ENCODE measurements at places on chromosomes 5 and 9.

DNA sequence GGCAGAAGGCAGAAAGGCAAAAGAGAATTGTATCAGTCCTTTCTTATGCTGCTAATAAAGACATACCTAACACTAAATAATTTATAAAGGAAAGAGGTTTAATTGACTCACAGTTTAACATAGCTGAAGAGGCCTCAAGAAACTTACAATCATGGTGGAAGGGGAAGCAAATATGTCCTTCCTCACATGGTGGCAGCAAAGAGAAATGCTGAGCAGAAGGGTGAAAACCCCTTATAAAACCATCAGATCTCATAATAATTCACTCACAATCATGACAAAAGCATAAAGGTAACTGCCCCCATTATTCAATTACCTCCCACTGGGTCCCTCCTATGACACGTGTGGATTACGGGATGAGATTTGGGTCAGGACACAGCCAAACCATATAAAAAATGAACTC, 312.5 kb upstream of the PTGER4 start:
- DNase-seq, result no peak

DNA sequence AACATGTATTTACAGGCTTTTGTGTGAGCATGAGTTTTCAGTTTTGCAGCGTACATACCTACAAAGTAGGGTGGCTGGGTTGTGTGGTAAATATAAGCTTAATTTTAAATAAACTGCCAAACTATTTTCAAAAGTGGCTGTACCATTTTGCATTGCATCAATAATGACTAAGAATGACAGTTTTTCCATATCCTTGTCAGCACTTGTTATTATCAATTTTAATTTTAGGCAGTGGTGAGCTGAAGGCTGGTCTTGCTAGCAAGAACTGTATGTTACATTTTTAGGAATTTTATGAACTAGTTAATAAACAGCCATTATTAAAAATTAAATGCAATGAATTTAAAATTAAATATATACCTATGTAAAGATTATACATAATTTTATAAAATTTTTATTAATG, 6.6 kb downstream of the SNX2 start:
- DNase-seq, result no peak

DNA sequence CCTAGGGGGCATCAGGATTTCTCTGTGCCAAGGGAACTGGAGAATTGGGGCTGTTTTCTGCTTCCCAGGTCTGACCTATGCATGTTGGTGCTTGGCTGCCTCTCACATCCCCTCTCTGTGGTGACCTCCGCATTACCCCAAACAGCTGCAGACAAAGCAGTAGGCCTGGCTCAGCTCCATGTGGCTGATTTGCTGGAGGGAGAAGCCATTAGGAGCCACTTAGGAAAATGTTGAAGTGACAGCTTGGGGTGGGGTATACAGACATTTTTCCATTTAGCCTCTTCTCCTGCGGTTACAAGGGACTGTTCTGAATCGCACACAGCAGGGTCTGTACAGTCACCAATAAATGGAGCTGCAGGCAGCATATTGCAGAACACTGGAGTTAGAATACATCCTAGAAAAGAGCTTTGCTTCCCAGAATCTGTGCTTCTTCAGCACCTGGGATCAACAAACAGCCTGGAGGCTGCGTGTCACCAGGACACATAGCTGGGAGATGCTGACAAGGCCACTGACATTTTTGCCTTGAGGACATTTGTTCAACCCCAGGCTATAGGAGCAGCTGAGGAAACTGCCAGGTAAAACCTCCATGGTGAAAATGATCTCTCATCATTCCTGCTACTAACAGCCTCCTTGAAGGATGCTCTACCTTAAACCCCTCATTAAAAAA, 335.3 kb downstream of the DIRAS2 start:
- no peak for DNase-seq

- DNase-seq, result peak; percentile 59
Measured at GRCh38 chr5:153974131-153974812, 64.4 kb downstream of the FAM114A2 start.

- no peak for DNase-seq
Measured at GRCh38 chr5:158756871-158757270, 342.8 kb downstream of the EBF1 start.

GRCh38 chr9:36415822-36416525, 15.9 kb upstream of the RNF38 start:
- DNase-seq, result no peak

GRCh38 chr5:141343953-141344463, 379 bp downstream of the PCDHGA3 start:
- no peak for DNase-seq

GRCh38 chr5:11064763-11065450, 303.9 kb upstream of the DAP start:
- no peak for DNase-seq

DNA sequence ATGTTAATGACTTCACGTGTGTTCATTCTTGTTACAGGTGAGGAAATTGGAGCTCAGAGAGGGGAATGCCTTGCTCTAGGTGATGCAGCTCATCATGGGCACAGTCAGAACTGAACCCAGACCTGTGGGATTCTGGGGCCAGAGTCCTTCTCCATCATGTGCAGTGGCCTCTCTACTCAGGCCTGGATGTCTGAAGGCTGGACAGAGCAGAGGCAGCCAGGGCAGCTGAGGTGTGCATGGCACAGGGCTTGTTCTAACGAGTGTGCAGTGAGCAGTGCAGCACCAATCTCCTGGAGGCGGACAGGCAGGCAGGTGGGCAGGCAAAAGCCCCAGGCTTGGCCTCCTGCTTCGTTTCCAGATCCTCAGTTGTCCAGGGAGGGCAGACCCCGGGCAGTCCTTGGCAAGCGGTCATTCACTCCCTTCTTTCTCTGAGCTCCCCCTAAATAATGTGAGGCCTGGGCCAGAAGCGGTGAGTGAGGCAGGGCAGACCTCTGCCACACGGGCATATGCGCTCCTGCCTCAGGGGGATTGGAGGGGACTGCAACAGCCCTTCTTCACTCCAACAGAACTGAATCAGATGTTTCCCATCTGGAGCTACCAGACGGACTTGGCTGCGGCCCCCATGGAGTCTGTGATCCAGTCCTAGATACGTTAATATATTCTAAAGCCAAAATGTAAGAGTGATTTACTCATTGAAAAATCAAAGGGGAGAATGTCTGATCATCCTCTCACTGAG, 68.7 kb upstream of the FSTL4 start:
- DNase-seq, result no peak

DNA sequence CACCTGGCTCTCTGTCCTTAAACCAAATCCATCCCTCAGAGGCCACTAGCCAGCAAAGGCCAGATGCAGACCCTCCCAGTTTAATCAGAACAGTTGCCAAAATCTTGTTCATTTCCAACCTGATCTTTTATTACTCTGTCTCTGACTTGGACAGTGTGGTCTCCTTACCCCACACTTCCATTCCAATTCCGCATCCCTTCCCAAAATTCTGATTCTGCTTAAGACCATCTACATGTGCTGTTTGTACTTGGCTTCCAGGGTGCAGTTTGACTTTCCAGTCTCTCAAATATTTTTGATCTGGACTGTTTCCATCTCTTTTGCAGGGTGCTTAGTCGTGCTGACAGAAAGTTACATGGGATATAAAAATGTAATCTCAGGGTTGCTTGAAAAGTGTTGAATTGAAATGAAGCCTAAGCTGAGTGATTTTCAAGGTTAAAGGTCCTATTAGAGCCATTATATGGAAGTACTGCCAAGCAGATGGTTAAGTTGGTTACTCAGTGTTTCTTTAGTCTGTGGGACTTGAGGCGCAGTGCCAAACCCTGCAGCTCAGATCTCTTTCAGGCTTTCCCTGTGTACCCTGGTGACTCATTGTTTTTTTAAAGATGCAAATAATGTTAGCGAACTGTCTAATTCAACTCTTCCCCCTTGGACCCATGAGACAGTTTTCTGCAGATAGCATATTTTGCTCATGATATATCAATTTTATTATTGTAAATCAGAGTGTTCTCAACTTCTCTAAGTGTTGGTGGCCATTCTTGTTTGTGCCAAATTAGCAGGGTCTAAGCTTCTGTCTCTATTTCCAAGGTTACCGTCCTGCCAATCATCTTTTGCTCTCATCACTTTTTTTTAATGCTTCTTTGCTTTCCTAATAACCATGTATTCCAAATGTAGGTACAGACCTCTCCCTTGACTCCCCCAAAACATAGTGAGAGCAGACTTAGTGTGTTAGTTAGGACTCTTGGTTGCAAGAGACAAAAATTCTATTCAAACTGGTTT, 18.2 kb upstream of the DCP2 start:
- DNase-seq, result peak; percentile 20

- DNase-seq, result no peak
Measured at GRCh38 chr5:170103447-170103846, 2.2 kb upstream of the FOXI1 start.

GRCh38 chr9:83183621-83184020, 120.7 kb upstream of the RASEF start:
- no peak for DNase-seq

- peak; percentile 62 for DNase-seq
Measured at GRCh38 chr9:20303996-20304395, 318.3 kb downstream of the MLLT3 start.

GRCh38 chr9:86975036-86975435, 27.7 kb upstream of the GAS1 start:
- DNase-seq, result no peak

- no peak for DNase-seq
Measured at GRCh38 chr5:160470437-160471361, 49.0 kb downstream of the PTTG1 start.

- no peak for DNase-seq
Measured at GRCh38 chr5:126301056-126301455, 122.2 kb upstream of the GRAMD2B start.

GRCh38 chr5:7629561-7629960, 221.4 kb downstream of the CFAP90 start:
- no peak for DNase-seq

GRCh38 chr5:96614110-96614691, 48.0 kb upstream of the CAST start:
- DNase-seq, result peak; percentile 65

GRCh38 chr9:2065704-2066103, 50.6 kb downstream of the SMARCA2 start:
- no peak for DNase-seq

- no peak for DNase-seq
Measured at GRCh38 chr9:76444322-76444929, 14.6 kb upstream of the GCNT1 start.

- DNase-seq, result peak; percentile 22
Measured at GRCh38 chr5:140672455-140673186, 755 bp downstream of the DND1 start.

GRCh38 chr5:178186427-178186826, 744 bp downstream of the GMCL2 start:
- no peak for DNase-seq

GRCh38 chr9:114627553-114627952, 16.5 kb downstream of the TMEM268 start:
- DNase-seq, result no peak

- DNase-seq, result no peak
Measured at GRCh38 chr5:15116996-15117395, 245.4 kb upstream of the ANKH start.

GRCh38 chr9:91451431-91452270, 28.0 kb upstream of the NFIL3 start:
- DNase-seq, result no peak

GRCh38 chr9:128339761-128340690, at the start of gene SLC27A4:
Gene SLC27A4 (plus strand): TSS chr9:128340527. CDS start chr9:128343133, 2,606 bp downstream.
- peak; percentile 95 for DNase-seq

DNA sequence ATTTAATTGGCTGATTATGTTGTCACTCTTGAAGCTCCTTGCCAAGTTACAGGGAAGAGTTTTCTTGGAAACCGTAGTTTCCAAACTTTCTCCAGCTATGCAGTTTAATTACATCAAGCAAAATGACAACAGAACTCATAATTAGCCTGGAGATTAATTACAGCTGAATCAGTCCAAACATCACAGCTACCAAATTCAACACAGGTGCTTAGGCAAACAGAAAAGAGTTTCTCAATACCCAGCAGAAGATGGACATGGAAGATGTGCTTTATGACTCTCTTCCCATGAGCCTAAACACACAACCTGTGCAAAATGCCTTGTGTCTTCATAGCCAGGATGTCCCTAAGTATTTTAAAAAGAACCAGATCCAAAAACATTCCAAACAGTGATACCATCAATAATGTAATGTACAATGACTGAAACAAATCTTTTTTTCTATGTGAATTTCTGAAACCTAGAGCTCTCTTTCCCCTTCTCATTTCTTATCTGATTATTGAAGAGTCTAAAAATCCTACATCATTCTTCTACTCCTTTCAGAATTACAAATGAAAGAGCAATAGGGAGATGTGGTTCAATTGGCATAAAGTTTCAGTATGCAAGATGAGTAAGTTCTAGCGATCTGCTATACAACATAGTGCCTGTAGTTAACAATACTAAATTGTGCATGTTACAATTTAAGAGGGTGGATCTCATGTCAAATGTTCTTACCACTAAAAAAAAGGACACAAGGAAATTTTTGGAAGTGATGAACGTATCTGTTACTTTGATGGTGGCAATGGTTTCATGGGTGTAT, 124.3 kb downstream of the RASEF start:
- no peak for DNase-seq

DNA sequence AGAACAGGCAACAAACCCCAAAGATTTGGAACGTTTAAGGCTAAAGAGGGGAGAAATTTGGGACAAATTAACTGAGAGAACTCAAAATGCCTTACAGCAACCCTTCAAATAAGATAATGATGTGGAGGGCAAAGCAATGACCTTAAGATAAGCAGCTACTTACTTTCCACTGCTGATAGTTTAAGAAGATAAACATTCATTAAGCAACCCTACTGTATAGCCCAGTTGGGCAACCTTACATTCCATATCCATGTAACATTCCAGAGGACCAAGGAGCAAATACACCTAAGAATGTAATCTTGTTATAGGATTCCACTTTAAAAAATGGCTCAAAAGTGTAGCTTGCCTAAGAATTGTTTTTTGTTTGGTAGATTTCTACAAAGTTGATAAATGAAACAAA, 14.8 kb downstream of the ETF1 start:
- no peak for DNase-seq

DNA sequence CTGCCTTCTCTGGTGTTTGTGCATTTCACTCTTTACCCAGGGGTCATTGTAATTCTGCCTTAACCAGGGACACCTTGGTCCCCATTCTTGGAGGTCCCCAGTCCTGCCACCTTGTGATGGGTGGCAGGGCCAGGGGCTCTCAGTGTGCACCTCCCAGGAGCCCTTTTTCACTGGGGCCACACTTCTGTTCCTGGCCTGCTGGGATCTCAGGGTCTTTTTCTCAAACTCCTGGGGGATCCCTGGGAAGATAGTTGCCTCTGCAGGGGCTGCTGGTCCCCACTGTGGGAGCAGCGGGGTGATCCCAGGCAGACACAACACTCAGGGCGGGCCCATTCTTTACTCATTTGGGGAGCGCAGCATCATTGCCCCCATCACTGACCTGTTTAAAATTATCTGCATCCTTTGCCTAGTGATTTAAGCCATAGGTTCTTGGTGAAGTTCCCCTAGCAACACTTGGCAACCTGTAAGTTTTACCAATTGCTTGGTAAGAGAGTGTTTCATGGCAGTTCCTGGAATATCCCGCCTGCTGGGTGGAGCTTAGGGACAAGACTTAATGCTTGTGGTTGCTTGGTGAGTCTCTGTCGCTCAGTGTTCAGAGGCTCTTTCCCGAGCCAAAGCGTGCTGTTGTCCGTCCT, 15.7 kb downstream of the PHF2 start:
- no peak for DNase-seq
